ENCODE measurements at places on chromosomes 6 and 20.

DNA sequence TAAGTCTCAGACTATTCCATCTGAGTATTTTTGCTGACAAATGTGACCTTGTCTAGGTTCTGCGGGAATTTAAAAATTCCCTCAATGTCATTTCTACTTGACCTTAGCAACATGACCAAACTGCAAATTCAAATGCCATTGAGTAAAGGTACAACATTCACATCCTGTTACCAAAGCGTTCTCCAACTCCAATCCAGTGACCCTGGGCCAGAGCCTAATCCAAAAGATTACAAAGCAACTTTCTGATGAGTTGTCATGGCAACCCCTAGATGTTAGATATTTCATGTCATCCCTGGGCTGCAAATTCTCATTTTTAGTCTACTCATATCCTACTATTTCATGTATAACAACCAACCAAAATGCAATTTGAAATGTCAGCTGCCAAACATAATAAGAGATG, 65.3 kb downstream of the BACH2 start:
- DNase-seq = no peak

- DNase-seq = peak; percentile 43
Observed at GRCh38 chr6:53410508-53411258, 61.9 kb upstream of the ELOVL5 start.

- DNase-seq = no peak
Observed at GRCh38 chr6:1872649-1873131, 263.0 kb downstream of the FOXC1 start.

DNA sequence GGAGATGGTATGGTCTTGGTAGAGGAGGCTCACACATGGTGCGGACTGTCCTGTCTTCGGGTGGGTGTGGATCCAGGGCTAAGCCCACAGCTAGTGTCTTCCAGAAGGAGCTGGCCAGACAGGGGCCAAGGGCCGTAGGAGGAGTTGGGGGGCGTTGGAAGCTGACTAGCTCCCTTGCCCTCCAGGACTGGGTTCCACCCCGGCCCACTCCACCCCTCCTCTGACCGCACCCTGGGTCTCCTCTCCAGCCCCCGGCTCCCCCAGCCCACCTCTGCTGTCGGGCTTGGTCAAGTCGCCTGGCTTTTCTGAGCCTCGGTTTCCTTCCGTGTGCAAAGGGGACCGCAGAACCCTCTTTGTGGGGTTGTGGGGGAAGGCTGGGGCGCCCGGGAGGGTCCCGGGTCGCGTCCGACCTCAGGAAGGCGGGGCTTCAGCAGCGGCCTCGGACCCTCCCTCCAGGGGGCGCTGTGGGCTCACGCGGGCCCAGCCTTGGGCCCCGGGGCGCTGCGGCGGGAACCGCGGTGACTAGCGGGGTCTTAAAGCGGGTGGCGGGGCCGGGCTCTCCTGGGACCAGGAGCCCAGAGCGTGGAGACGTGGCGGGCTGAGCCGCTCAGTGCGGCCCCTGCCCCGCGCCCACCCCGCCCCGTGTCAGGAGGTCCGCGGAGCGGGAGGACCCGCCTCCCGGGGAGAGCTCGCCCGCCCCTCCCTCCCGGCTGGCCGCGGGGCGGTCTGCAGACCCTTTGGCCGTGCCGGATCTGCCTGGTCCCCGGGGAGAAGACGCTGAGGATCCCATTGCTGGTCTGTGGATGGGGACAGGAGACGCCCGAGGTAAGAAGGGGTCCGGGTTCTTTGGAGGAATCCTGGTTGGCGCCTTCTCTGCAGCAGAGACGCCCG, 5.4 kb downstream of the NPBWR2 start:
- DNase-seq = peak; percentile 80

DNA sequence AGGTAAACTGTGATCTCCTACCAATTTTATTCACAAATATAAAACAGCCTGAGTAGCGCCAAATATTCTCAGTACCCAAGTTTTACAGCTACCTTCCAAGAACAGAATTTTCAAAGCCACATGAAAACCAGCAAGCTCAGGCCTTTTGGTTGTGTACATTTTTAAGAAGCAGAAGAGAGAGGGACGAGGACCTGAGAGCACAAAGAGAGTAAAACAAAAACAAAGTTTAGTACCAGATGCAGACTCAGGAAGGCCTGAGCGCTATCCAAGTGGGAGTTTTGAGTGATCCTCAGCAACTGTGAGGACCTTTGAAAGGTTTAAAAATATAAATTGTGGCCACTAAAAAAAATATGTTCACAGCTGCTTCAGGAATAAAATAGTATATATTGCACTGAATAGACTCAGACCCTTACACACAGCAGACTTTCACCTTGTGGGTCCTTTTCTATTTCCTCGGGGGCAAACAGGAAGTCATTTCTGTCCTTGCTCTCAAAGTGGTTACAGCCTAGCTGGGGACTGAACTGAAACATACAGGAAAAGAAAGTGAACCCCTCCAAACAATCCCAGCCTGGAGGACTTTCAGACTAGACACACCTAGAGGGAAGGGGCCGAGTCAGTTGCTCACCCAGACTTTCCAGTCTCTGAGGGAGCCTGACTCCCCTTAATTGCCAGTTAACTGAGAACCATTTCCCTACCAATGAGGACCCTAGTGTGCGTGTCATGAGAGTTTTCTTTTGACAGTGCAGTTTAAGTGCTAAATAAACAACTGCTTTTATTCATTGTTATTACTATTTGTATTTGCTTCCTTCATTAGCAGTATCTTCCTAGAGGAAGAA, 48.5 kb upstream of the NT5E start:
- DNase-seq = no peak

DNA sequence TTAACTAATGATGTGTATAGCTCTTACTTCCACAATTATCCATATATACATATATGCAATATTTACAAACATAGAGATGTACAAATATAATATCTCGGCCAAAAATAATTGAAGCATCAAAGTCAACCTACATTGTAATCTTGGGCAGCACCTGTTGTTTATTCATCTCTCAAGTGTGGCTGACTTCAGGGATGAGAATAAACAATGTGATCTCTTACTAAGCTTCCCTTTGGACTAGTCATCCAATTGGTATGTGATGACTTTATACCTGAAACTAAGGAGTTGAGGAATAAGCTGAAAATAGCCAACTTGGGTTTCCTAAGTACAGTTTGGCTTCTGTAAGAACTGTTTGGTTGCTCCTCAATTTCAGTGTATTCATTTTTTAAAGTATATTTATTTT, 256.6 kb downstream of the KHDC1L start:
- no peak for DNase-seq

All from activated T-cell treated with anti-CD3 and anti-CD28 coated beads, Interleukin-2, amount 50 U/mL, for 72 hours (primary cell).